ENCODE measurements at places on chromosomes 3 and 15.

- peaks cover 29% of the 10 kb centered on the region for H3K4me1 ChIP-seq
- no peak for DNase-seq
- H3K36me3 ChIP-seq, result no peaks in the 10 kb centered on the region
- H3K27me3 ChIP-seq, result peaks cover 17% of the 10 kb centered on the region
- H3K4me3 ChIP-seq, result no peak overlapping the region
- no peak overlapping the region for H3K27ac ChIP-seq
Measured at GRCh38 chr3:45631486-45631885, 36.9 kb downstream of the LIMD1 start.

- no peak overlapping the region for H3K27ac ChIP-seq
- H3K4me3 ChIP-seq, result no peak overlapping the region
- peaks cover 13% of the 10 kb centered on the region for H3K4me1 ChIP-seq
- no peak for DNase-seq
- no peaks in the 10 kb centered on the region for H3K36me3 ChIP-seq
Measured at GRCh38 chr3:55271549-55271948, 215.6 kb downstream of the WNT5A start.

DNA sequence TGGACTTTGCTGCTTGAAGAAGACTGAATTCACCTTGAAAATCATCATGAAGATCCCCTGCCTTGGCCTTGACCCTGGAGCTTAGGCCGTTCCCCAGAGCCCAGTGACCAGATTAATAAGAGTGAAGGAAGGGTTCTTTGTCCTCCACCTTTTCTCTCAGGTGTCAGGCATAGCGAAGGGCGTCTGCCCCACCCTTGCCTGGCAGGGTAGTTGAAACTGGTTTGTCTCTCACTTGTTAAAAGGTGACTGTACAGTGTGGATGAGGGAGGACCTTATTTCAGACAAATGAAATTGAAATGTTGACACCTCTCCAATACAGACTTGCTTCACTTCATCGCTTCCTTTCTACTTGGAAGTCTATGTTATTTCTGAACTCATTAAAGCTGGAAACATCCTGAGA, 223.7 kb upstream of the BHLHE40 start:
- H3K4me3 ChIP-seq, result no peak overlapping the region
- no peaks in the 10 kb centered on the region for H3K36me3 ChIP-seq
- DNase-seq, result no peak
- H3K27me3 ChIP-seq, result no peaks in the 10 kb centered on the region
- no peak overlapping the region for H3K27ac ChIP-seq

GRCh38 chr3:171306631-171307030, 153.6 kb downstream of the TNIK start:
- no peak overlapping the region for H3K4me3 ChIP-seq
- no peak overlapping the region for H3K27ac ChIP-seq
- peaks cover 17% of the 10 kb centered on the region for H3K4me1 ChIP-seq
- H3K27me3 ChIP-seq, result no peaks in the 10 kb centered on the region
- H3K36me3 ChIP-seq, result peaks cover 11% of the 10 kb centered on the region
- DNase-seq, result no peak

- H3K27ac ChIP-seq, result no peak overlapping the region
- H3K4me1 ChIP-seq, result peaks cover 56% of the 10 kb centered on the region
- no peaks in the 10 kb centered on the region for H3K27me3 ChIP-seq
Measured at GRCh38 chr15:73927003-73927475, 777 bp downstream of the LOXL1 start.

DNA sequence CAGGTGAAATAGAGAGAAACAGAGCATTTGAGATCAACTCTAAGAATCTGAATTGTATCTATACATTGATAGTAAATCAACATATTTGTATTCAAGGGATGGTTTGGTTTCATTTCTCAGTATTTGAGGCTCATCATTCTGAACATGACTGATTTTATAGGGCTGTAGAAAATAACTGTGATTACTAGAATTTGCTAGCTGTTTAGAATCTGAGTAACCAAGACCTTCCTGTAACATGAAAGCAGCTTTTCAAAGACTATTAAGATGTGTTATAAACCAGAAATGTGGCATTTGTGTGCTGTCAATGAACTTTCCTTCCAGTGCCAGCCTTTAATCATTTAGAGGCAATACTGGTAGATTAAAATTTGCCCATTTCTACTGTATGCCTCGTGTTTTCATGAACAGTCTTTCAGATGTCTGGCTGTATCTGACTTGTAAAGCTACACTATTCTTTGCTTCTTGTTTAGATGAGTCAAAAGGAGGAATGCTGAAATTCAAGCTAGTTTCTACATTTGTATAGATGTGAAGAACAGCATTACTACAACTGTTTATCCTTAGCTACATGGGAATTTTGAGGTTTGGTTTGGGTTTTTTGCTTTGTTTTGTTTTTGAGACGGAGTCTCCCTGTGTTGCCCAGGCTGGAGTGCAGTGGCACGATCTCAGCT, 137.3 kb upstream of the BHLHE40 start:
- no peaks in the 10 kb centered on the region for H3K36me3 ChIP-seq
- H3K27me3 ChIP-seq, result no peaks in the 10 kb centered on the region

DNA sequence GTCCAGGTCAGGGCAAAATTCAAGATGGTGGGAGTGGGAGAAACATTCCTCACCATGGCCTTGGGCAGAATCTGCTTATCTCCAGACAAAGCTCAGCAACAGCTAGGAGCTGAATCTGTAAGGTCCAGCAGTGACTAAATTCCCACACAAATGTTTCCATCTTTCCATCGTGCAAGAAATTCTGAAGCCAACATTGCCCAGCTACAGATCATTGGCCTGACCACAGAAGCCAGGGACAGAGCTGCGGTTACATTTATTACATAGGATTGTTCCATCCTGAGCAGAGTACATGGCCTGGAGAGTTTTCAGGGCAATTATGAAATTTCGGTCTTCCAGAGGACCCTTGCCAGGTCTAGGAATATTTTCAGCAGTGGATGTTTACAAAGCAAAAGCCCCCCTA, 100.3 kb downstream of the LIPC start:
- no peaks in the 10 kb centered on the region for H3K36me3 ChIP-seq
- H3K4me1 ChIP-seq, result peaks cover 17% of the 10 kb centered on the region
- DNase-seq, result no peak
- H3K27me3 ChIP-seq, result no peaks in the 10 kb centered on the region
- no peak overlapping the region for H3K4me3 ChIP-seq
- H3K27ac ChIP-seq, result no peak overlapping the region

DNA sequence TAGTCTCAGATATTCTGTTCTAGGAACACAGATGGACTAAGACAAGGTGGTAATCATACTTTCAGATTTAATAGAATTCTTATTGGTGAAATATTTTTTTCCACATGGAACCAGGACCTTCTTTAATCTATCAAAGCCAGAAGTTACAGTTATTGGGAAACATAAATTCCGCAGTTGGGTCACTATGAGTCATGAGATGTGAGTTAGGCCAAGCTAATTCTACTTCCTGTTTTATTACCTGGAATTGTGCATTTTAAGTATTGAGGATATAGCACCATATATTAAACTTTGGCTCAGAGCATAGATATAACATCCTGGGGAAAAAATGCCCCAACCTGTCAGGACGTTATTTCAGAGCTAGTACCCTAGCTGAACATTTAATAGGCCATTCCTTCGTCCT, 96.4 kb upstream of the P3H2 start:
- DNase-seq, result no peak
- no peaks in the 10 kb centered on the region for H3K4me1 ChIP-seq
- no peak overlapping the region for H3K4me3 ChIP-seq
- peaks cover 8% of the 10 kb centered on the region for H3K36me3 ChIP-seq
- H3K27me3 ChIP-seq, result no peaks in the 10 kb centered on the region
- H3K27ac ChIP-seq, result no peak overlapping the region

- no peak for DNase-seq
- H3K27me3 ChIP-seq, result no peaks in the 10 kb centered on the region
- no peaks in the 10 kb centered on the region for H3K36me3 ChIP-seq
- no peak overlapping the region for H3K4me3 ChIP-seq
- no peak overlapping the region for H3K27ac ChIP-seq
Measured at GRCh38 chr3:130386604-130387263, 41.3 kb downstream of the COL6A5 start.

Data from mesothelial cell of epicardium (in vitro differentiated cells).